B cell (primary cell): ENCODE measurements at places on chromosomes 13 and 19. TPM values are rescaled to one million over a fixed set of nuclear protein-coding genes. Genes with fewer than 3 reads are reported as not detected.

DNA sequence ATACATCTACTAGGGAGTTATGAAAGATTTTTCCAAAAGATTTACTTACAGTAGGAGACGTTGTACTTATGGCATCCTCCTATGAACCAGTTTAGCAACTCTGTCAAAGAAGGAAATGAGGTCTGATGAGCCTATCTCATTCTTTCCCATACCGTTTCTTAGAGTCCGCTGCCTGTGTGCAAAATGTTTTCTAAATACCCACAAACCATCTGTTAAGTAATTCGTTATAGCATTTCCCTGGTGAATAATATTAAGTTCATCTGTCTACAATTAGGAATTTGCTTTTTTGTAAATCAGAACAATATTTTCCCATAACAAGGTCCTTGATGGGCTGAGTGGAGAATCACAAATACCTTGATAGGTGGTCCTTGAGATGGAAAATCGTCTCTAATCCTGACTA is 178.8 kb upstream of the TMTC4 start:
- H3K27ac ChIP-seq: no peak overlapping the region
- no peak overlapping the region for H3K4me3 ChIP-seq
- no peaks in the 10 kb centered on the region for H3K36me3 ChIP-seq
- DNase-seq: no peak
- no peaks in the 10 kb centered on the region for H3K4me1 ChIP-seq

DNA sequence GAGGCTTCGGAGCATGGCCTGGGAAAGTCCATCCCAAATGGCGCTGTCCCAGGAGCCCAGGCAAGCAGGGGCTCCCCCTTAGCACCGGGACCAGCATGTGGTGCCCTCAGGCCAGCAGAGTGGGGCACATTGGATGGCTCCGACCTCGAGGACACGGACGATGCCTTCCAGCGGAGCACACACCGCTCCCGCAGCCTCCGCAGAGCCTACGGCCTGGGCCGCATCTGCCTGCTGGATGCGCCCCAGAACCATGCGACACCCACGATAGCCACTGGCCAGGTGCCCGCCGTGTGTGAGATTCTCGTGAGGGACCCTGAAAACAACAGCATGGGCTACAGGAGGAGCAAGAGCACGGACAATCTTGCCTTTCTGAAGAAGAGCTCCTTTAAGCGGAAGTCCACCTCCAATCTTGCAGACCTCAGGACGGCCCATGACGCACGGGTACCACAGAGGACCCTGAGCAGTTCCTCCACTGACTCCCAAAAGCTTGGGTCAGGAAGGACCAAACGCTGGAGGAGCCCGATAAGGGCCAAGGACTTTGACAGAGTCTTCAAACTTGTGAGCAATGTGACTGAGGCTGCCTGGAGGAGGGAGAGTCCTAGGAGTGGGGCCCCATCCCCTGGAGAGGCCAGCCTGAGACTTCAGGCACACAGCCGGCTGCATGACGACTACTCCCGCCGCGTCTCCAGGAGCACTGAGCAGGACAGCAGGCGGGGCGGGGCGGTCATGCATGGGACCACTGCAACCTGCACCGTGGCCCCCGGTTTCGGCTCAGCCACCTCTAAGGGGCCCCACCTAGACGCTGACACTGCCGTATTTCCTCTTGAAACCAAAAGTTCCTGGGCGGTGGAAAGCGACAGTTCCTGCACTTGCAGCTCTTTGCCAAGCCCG is 63.1 kb downstream of the SPATA13 start:
- peak overlapping the region; percentile 59 for H3K27ac ChIP-seq
- peak; percentile 69 for DNase-seq
- H3K36me3 ChIP-seq: no peaks in the 10 kb centered on the region

The ZNF415 gene
- total RNA-seq: 6.7 and 8.2 TPM in 2 replicates

The CDKN2D gene
- total RNA-seq: 36.2 and 38.4 TPM in 2 replicates

The PNMA8A gene
- not detected in 2 replicates for total RNA-seq

The ONECUT3 gene
- not detected in 2 replicates for total RNA-seq
